Myocyte (in vitro differentiated cells): ENCODE measurements at places on chromosomes 6 and 20. TPM values are rescaled to one million over a fixed set of nuclear protein-coding genes. Genes with fewer than 3 reads are reported as not detected.

DNA sequence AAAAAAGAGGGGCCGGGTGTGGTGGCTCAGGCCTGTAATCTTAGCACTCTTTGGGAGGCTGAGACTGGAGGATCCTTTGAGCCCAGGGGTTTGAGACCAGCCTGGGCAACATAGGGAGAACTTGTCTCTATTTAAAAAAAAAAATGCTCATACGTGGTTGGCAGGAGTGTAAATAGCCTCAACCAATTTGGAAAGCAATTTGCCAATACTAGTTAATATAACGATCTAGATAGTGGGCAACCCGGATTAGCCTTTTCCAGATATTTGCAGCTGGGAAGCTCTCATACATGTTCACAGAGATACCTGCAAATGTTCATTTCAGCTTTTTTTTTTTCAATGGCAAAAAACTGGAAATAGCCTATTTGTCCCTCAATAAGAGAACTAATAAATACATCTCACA, 39.0 kb upstream of the SLC23A2 start:
- no peak for DNase-seq

GRCh38 chr6:44327760-44328159, 14.6 kb upstream of the AARS2 start:
- DNase-seq, result no peak

DNA sequence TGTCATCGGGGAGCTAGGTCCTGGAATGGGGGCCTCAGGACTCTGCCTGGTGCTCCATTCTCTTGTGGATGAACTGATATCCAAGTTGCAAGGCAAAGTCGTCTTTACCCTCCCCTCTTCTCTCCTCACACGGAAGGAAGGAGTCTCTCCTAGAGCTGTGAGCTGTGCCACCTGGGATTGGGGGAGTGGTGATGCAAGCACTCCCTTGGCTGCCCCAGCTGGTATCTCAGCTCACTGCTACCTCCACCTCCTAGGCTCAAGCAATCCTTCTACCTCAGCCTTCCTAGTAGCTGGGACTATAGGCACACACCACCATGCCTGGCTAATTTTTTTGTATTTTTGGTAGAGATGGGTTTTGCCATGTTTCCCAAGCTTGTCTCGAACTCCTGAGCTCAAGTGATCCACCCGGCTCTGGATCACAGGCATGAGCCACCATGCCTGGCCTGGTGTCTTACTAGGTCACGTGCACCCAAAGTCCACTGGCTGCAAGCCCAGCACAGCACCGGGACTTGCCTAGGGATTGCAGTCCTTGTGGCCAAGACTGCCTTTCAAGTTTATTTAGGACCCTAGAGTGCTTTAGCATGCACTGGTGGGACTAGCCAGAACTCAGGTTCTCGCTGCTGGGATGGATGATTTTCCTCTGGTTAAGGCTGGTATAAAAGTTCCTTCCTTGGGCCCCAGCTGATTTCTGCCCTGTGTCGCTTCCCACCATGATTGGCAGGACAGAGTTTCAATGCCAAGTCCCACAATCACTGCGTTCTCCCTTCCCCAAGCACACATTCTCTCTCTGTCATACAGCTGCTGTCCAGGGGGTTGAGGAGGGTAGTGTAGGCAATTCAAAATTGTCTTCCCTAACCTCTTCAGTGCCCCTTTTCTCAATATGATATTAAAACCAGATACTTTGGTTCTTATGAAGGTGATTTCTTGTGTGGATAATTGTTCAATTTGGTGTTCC, 33.5 kb downstream of the SMAP1 start:
- DNase-seq, result no peak

GRCh38 chr6:148238713-148239112, 103.9 kb upstream of the SASH1 start:
- DNase-seq, result no peak

GRCh38 chr20:37445041-37445440, 76.0 kb upstream of the NNAT start:
- no peak for DNase-seq

DNA sequence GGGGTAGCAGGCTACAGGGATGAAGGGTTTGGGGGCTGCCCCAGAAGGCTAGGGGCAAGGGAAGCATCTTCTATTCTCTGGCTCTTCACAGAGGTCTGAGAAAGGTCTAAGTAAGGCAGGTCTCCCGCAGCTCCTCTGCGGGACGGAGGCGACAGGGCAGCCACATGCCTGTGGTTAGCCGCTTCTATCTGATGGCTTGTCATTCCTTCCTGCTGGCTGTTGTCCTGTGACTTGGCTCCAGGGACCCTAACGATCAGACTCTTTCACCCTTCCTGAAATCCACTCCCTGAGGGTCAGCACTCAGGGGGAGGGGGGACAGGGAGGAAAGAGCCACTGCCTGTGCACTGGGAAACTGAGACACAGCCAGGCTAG, 673 bp downstream of the CST7 start:
- peak; percentile 56 for DNase-seq

GRCh38 chr20:63119121-63119962, 96.6 kb downstream of the YTHDF1 start:
- DNase-seq, result no peak

DNA sequence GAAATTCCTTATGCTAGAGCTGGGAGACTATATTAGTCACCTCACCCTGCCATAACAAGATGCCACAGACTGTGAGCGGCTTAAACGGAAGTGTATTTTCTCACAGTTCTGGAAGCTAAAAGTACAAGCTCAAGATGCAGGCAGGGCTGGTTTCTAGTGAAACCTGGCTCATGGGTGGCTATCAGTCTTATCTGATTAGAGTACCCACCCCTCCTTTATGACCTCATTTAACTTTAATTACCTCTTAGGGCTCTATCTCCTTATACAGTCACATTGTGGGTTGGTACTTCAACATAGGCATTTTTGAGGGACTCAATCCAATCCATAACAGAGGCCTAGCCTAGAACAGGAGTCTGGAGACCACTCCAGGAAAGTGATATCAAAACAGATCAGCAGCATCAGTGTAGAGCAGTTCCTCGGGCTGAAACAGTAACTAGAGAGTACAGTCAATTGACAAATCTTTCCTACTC, 2.3 kb upstream of the SNRNP48 start:
- DNase-seq, result peak; percentile 14

DNA sequence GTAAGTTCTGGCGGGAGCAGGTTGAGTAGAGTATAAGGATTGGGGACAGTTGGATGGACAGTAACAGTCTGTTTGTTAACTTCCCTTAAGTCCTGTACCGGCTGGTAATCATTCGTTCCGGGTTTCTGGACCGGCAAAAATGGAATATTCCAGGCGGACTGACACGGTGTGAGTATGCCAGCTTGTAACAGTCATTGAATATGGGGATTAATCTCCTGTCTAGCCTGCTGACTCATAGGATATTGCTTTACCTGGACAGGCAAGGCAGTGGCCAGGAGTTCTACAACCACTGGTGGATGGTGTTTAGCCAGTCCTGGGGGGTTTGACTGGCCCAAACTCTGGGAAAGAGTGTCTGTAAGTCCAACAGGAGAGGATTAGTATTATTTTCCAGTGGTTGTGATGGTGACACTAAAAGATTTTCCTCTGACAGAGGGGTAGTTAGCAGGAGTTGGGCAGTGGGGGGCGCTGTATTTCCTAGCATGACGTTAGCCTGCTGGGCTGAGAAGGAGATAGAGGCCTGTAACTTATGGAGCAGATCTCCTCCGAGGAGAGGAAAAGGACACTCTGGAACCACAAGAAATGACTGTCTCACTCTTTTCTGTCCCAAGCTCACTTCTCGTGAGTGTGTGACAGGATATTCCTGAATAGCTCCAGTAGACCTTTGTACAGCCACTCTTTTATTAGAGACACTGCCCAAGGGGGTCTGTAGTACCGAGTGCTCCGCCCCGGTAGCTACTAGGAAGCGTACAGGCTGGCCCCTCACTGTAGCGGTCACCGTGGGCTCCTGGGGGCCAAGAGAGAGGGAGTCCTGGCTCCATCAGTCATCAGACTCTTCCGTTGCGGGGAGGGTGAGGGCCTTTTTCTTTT, 152.2 kb downstream of the TRIM27 start:
- DNase-seq, result no peak

DNA sequence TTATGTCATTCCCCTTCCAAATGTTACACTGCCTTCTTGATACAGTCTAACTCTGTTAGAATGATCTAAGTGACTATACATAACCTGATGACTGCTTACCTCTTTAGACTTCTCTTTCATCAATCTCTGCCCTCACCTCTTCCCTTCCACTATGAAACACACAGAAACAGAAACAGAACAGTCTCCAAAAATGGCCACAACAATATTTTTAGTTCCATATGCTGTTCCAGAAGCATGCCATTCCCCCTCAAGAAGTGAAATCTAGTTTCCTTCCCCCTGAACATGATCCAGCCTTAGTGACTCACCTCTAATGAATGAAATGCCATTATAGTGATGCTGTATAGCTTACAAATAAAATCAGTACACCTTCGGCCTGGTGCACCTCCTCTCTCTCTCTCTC, 229.3 kb upstream of the TENT5A start:
- DNase-seq, result peak; percentile 26

GRCh38 chr6:45920819-45921511, 94.7 kb downstream of the CLIC5 start:
- DNase-seq, result no peak

- no peak for DNase-seq
These were observed 875.3 kb downstream of the EYS start for GRCh38 chr6:64831680-64832079.

GRCh38 chr20:55116598-55116997, 641.2 kb downstream of the DOK5 start:
- no peak for DNase-seq

DNA sequence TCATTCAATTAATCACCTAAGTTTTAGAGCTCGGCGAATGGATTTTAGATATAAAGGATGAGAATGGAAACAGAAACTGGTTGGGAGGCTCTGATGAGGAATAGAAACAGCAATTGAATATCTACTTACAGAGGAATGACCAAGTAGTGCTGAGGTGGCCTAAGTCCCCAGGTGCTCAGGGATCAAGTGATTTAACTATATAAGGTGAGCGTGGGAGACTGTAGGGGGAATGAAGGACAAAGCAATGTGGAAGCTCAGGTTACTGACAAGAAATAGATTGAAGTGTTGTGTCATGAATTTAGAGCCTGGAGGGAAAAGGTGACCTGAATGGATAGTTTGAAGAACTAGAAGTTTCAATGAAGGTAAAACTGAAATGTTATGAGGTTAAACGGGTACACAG, 495.4 kb upstream of the SOX4 start:
- DNase-seq, result no peak

The HLA-DOB gene
- not detected in 2 replicates for total RNA-seq

The MDFI gene
- total RNA-seq, result not detected in 2 replicates

The SIRT5 gene
- 5.7 and 6.9 TPM in 2 replicates for total RNA-seq

The ZBTB9 gene
- total RNA-seq, result 3.6 and 5.2 TPM in 2 replicates

The GRIK2 gene
- total RNA-seq, result 9.2 and 14.3 TPM in 2 replicates

The TMEM170B gene
- 8.5 and 8.7 TPM in 2 replicates for total RNA-seq
